Activated T-cell treated with anti-CD3 and anti-CD28 coated beads, Interleukin-2, amount 50 U/mL, for 72 hours (primary cell): ENCODE measurements at places on chromosomes 6 and 20.

- DNase-seq = no peak
Observed at GRCh38 chr6:164579035-164579434, 730.4 kb downstream of the C6orf118 start.

- no peak for DNase-seq
Observed at GRCh38 chr6:3426927-3427686, 29.7 kb downstream of the SLC22A23 start.

DNA sequence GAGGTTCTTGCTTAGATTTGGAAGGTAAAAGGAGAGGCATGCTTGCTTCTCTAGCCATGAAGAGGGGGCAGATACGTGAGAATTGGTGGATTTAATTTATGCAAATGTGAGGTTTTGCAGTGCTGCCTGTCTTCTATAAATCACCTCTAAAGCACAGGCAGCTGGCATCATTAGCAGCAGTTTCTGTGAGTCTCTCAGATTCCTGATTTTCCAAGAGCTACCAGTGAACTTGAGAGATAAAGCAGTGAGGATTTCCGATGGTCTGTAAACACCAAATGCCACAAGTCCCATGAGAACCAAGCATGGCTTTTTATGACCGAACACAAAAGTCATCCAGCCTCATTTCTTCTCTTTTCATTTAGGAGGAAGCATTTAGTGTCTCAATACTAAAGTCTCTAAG lies 3.2 kb upstream of the SIRPB2 start:
- DNase-seq = no peak

GRCh38 chr6:136551103-136551502 lies 881 bp upstream of the MAP7 start:
- DNase-seq = no peak

- no peak for DNase-seq
Observed at GRCh38 chr20:43919686-43920403, 5.2 kb downstream of the TOX2 start.

DNA sequence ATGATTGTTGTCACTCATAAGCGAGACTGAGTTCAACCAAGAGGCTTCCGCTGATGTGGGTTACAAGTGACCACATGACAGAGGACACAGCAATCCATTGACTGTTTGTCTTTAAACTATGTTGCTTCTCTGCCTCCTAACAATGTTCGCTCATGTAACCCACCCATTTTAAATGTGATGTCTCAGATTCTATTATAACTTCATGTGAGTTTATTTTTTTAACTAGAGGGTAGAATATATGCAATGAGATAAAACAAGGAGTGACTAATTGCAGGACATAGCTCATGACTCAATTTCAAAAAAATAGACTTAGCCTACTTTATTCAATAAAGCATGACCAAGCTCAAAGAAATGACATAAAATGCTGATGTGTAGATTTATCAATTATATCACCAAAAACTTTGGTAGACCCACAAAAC lies 119.2 kb upstream of the SASH1 start:
- no peak for DNase-seq

DNA sequence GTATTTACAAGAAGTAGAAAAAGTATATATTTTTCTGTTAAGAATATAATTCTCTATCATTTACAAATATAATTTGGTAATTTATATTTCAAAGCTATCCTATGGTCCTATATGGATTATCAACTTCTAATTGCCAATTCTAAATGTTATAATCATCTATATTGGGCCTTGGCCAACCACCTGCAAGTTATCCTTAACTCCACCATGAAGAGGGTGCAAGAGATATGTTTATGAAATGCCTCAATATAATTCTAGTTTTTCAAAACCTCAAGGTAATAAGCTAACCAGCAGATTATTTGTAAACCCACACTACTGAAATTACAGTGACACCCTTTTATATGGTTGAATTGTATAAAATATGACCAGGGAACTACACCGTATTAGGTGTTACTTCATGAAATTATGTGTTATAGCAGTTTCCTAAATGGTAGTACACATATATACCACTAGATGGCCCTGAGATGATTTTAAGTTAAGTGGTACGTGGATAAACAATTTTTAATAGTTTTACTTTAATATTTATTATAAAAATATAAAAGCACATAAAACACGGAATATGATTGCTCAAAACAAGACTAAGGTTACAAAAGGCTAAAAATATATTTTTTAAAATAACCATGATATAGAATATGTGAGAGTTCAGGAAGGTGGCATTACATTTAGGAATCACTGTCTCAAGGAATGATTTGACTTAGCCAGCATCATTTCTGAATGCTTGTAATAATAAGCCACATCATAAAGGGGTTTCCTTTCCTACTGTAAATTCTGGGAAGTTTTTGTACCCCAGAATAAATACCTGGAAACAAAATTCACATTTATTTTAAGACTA lies 9.8 kb upstream of the PNISR start:
- DNase-seq = no peak

DNA sequence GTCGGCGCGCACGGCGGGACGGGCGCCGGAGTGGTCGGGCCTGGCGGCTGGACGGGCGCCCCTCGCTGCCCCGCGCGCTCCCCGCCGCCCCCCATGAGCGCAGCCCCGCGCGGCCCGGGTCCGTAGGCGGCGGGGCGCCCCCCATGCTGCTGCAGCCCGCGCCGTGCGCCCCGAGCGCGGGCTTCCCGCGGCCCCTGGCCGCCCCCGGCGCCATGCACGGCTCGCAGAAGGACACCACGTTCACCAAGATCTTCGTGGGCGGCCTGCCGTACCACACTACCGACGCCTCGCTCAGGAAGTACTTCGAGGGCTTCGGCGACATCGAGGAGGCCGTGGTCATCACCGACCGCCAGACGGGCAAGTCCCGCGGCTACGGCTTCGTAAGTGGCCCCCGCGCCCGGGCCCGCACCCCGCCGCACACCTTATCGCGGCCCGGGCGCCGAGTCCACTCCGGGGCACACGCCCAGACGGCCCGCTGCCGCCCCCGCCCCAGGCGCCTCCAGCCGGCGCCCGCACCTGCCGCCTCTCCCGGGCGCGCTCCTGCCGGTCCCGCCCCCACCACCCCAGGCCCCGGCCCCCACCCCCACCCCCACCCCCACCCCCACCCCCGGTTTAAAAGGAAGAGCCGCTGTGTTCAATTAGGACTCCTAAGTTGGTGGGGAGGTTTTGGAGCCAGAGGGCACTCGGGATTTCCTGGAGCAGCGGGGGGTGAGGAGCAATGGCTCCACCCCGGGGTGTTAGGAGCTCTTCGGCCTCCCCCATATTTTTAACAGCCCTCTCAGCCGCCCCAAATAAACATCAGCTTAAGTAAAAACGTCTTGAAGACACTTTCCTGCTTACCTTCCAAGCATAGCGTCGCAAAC lies 474 bp downstream of the RBM38 start:
- peak; percentile 53 for DNase-seq

- DNase-seq = no peak
Observed at GRCh38 chr6:127115084-127115655, 3.3 kb upstream of the RSPO3 start.

GRCh38 chr6:85942844-85943243 lies 300.2 kb upstream of the SYNCRIP start:
- no peak for DNase-seq

DNA sequence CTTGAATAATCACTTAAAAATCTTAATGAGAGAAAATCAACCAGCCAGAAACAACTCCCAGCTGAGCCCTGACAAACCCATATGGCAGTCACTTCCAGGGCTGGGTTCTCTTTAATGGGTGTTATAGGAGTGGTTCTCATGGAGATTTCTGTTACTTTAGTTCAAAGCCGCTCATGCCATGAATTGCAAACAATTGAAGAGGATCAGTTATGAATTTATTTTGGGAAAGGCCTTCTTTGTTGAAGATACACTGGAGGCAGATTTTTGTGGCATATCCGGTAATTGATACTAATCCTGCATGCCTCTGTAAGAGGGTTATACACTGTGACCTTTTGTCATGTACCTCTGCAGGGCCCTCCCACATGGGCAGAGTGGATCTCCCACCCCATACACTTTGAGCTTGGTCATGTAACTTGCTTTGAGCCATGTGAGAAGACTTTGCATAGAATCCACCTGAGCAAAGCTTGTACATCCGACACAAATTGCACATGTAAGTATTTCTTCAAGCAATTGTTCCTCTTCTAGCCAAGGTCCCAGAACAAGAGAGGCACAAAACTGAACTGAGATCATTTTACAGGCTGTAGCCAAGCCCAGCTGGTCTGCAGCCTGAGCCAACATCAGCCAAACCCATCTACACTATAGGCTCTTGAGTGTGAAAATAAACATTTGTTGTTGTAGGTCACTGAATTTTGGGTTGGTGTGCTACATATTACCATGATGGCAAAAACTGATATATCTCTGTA lies 492.3 kb downstream of the PREX1 start:
- DNase-seq = no peak

- DNase-seq = no peak
Observed at GRCh38 chr6:15382089-15382488, 136.2 kb downstream of the JARID2 start.

DNA sequence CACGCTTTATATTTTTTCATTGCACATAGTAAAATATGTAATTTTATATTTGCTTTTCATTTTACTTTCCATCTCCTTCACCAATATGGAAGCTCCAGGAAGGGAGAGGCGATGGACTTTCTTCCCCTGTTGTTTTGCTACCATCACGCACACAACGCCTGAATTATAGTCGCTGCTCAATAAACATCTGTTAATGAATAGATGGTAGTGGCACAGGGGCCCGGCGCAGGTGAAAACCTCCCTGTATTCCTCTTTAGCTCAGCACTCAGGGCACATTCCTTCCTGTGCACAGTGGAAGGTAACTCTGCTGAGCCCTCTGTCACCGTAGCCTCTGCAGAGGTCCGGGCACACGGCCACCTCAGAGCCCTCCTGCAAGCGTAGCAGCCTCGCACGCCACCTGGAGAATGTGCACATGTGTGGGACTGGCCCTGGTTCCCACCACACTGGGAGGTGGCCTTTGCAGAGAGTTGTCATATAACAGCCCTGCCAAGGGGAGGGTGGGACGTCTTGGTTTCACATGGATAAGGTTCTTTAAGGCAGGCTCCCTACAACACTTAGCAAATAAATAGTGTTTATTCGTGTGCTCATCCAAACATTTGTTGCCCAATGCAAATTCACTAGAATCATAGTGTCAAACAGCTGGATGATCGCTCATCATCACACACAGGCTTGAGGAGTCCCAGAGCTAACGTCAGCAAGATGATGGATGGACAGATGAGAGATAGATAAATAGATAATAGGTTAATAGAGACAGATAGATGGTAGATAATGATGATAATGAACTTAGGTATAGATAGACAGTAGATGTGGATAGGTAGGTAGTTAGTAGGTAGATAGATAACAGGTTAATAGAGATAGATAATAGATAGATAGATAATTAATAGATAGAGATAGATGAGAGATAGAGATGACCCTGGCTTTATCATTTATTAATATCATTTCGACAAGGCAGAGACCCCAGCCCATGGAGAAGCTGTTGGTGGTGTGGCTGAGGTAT lies 32.3 kb upstream of the AFDN start:
- no peak for DNase-seq

DNA sequence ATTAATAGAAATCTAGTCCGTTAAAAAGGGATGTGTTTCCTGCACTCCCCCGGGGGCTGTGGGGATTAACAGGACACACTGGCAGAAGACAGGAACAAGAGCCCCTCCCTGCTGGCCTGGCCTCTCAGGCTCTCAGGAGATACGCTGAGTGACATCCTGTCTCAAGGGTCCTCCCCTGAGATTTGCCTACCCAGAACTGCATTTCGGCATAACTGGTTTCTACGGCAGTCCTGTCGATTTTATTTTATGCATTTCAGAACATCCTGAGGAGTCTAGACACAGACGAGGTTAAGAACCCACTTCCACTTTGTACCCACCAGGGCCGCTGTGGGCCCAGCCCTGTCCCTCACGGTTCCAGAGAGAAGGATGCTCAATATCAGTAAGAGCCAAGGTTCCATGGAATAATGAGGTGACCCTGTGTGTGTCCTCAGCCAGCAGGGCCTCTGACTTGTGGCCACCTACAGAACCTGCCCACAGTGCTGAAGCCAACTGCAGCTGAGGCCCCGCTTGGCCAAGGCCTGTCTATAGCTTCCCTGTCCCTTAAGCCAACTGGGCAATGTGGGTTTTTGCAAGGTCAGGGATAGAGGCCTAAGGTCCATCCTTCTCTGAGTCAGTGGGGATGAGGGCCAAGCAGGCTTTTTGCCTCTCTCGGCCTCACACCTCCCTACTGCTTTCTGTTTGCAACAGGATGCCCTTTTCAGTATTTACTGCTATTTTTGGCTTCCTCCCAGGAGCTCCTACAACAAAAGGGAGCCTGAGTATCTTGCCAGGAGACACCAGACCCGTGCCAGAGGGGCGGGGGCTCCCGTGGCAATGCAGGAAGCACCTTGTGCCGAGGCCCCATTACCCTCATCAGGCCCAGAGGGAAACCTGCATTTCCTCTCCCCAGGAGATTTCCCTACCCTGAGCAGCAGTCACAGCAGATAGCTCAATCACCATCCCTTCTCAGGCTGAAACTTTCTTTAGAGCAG lies 14.7 kb downstream of the UQCC2 start:
- peak; percentile 29 for DNase-seq

GRCh38 chr6:63685446-63686379 lies 50.1 kb downstream of the PHF3 start:
- DNase-seq = no peak

DNA sequence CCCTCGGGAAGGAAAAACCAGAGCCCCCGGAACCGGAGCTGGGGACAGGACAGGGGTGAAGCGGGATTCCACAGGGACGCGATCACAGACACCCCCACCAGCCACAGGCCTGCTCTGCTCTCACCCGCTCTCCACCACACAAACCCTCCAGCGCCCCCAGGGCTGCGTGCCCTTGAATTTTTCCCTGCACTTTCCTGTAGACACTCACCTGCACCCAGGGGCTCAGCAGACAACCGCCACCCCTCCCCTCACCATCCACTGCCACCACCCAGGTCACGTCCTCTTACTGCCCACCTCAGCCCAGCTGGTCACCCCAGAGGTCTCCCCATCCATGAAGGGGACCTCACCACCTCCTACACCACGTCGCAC lies 631 bp downstream of the ULBP2 start:
- no peak for DNase-seq

- no peak for DNase-seq
Observed at GRCh38 chr20:20665606-20666332, 46.7 kb downstream of the RALGAPA2 start.

DNA sequence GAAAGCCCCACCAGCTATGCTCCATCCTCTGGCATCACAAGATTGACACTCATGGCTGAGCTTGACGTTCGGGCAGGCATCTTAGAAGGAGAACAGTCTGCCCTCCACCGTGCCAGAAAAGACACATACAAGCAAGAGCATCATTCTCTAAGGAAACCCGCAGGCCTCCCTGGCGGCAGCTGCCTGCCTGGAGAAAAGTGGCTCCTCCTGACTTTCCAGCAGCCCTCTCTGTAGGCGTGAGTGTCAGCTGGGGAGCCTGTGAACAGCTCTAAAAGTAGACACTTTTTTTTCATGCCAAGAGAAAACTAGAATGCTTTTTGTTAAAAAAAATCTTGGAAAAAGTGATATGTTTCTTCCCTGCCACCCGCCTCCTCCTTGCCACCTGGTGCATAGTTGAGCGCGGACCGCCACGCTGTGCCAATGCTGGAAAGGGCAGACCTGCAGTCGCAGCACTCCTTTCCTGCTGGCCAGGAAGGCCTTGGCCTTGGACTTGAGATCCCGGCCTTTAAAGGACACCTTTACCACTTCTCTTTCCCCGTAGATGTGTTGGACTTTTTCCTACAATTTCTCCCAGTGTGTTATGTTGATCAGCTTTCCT lies 29.7 kb upstream of the INSM1 start:
- no peak for DNase-seq
